ENCODE measurements at places on chromosomes 1 and 21.

GRCh38 chr1:35675773-35676172 is 34.4 kb upstream of the PSMB2 start:
- DNase-seq: no peak

DNA sequence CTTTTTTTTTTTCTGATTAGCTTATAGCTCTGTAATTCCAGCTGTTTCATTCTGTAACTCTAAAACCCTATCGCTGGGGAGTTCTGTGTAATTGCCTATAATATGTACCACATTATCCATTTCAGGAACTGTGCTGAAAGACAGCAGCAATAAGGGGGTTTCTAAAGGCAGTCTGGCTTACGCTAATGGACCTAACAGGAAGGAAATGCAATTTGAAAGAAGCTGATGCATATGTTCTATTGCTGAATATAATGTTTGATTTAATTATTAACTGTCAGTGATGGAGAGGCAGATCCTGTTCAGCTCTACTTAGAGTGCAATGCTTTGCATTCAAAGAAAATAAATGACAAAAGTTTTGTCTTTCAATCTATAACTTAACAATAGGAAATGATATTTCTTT is 209.4 kb upstream of the SNX7 start:
- DNase-seq: no peak

- DNase-seq: no peak
Measured at GRCh38 chr1:87154384-87154783, 174.3 kb upstream of the LMO4 start.

DNA sequence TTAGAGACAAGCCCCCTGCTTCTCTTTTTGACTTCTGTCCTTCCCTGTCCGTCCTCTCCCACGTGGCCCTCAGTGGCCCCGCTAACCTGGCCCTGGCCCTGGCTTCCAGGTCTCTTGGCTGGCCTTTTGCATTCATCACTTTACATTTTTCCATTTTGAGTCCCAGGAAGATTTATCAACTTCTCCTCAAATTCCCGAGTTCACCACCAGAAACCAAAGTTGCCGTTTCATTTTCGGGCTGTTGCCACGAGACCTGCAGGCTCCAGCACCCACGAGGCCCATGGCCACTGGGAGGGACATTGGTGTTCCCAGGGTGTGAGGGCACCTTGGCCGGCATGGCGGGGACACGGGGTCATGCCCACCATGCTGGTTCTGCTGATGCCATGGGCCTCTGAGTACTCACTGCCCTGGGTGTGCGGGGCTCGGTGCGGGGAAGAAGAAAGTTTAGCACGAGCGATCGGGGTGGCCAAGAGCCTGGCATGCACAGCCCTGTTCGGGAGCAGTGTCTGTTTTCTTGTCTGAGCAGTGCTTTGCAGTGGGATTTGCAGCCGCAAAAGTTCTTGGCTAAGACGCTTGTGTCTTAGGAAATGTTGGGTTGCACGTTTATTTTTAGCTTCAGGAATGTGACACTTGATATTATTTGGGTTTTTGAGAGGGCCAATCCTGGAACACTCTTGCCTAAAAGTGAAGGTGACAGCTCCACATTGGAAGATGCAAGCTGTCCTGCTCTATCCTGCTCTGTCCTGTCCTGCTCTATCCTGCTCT is 40.4 kb upstream of the ADARB1 start:
- DNase-seq: no peak

DNA sequence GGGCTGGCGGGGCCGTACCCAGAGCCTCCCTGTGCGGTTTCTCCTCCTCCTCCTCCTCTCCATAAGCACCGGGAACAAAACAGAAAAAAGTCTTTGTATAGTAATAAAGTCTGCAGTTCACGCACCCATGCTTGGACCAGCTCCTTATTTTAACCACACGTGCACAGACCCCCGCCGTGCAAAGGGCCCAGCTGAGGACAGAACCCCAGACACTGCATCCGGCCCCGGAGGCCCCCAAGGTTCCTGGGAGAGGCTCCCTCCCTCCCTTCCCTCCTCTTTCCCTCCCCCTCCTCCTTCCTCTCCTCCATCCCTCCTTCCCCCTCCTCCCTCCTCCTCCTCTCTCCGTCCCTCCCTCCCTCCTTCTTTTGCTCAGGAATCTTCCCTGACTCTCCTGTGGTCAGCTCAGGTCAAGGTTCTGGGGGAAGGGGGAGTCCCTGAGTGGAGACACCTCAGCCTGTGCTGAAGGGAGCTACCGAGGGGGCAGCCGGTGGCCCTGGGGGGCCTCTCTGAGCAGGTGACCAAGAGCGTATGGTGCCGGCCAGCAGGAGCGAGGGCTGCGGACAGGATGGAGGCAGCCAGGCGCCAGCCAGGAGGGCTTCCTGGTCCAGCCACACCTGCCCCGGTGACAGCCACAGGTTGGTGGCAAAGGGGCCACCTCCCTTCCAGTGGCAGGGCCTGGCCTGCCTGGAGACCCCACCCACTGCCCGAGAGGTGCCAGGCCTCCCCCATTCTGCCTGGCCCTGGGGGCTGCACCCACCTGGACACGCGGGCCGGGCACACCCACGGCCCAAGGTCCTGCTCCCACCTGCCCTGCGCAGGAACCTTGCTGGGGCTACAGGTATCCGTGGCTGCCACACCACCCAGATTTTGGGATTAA is 3.2 kb upstream of the TTLL10 start:
- no peak for DNase-seq

GRCh38 chr1:93997756-93998155 is 88.5 kb upstream of the GCLM start:
- DNase-seq: no peak

DNA sequence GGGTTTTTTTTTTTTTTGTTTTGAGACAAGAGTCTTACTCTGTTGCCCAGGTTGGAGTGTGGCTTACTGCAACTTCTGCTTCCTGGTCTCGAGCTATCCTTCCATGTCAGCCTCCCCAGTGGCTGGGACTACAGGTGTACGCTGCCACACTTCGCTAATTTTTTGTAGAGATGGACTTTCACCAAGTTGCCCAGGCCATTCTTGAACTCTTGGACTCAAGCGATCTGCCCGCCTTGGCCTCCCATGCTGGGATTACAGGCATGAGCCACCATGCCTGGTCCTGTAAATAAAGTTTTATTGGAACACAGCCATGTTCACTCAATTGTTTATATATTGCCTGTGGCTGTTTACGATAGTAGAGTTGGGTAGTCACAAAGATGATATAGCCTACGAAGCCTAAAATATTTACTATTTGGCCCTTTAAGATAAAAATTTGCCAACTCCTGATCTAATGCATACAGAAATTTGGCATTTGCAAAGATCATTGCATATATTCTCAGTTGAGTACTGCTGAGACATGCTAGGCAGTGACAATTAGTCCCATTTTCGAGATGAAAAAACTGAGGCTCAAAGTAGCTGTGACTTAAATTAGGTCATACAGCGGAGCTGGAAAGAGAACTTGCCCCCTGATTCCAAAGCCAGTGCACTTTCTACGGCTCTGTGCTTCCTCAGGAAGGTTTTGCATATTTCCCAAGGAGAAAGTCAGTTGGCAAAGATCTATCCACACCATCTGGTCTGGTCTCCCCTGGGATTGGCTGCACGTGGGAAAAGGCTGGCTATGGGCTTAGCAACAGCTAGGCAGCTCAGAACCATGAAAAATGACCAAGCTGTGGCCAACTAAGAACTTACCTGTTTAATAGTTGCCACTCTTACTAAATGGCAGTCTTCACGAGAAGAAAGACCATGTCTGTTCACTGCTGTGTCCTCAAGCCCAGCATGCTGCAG is 19.4 kb downstream of the MECR start:
- DNase-seq: no peak

GRCh38 chr1:200257235-200257634 is 152.6 kb downstream of the ZNF281 start:
- DNase-seq: no peak

DNA sequence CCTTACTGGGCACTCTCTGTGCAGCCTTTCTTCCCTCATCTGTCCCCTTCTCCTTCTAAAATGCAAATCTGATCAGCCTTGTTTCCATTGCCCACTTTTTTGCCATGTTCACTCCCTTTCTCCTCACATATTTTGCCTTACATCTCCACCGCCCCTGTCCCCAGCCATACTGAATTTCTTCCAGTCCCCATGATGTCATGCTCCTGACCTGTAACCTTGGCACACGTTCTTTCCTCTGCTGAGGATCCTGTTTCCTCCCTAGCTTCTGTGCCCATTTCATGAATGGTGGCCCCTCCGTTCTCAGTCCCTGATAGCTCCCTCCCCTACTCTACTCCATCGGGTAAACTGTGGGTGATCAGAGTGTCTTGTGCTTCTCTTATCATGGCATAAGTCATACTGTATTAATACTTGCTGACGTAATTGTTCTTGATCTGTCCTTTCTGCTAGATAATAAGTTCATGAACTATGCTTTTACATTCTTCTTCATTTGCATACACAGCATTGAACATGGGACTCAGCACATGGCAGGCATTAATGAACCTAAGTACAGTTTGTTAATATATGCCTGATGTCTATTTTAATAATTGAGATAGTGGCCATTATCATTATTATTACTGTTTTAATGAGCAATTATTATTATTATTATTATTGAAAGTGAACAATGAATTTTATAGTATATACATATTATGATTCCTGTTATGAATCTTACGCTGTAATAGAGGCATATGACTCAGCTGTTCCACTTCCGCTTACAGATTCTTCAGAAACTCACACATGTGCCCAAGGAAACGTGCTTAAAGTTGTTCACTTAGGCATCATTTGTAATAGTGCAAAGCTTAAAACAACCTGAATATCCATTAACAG is 28.5 kb downstream of the MAP3K21 start:
- DNase-seq: no peak

DNA sequence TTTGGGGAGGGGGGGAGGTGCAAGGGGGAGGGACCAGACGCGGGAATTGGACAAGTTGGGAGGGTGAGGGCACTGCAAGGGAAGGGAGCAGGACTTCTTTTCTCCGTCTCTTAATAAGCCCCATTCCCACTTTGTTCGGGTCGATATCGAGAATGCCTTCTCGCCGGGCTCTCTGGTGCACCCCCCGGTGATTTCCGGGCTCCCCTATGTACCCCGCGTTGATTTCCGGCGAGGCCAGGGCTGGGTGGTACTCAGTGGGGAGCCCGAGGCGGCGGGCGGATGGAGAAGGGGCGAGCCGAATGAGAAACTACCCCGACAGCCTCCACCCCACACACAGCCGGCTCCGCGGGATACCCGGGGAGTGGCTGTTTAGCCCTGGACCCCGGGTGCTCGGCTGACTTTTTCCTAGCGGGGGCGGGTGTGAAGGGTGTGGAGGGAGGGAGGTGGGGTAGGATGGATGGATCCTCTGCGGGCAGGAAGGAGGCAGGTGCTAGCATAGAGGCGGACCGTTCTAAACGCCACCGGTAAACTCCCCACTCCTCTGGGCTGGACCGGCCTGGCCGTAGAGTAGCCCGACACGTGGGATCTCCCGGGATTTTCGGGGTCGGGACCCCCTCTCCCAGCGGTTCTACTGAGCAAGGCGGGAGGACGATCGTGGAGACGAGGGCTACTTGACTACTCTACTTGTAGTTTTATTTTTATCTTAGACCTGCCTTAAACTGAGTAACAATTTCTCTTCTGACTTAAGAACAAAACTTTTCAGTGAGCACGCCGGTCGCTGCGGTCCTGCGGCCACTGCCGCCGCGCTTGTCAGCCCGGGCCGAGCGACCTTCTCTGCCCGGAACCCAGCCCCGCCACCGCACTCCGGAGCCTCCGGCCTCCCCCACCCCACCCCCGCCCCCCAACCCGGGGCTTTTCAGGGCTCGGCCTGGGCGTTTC is 1.0 kb downstream of the RNF220 start:
- no peak for DNase-seq

DNA sequence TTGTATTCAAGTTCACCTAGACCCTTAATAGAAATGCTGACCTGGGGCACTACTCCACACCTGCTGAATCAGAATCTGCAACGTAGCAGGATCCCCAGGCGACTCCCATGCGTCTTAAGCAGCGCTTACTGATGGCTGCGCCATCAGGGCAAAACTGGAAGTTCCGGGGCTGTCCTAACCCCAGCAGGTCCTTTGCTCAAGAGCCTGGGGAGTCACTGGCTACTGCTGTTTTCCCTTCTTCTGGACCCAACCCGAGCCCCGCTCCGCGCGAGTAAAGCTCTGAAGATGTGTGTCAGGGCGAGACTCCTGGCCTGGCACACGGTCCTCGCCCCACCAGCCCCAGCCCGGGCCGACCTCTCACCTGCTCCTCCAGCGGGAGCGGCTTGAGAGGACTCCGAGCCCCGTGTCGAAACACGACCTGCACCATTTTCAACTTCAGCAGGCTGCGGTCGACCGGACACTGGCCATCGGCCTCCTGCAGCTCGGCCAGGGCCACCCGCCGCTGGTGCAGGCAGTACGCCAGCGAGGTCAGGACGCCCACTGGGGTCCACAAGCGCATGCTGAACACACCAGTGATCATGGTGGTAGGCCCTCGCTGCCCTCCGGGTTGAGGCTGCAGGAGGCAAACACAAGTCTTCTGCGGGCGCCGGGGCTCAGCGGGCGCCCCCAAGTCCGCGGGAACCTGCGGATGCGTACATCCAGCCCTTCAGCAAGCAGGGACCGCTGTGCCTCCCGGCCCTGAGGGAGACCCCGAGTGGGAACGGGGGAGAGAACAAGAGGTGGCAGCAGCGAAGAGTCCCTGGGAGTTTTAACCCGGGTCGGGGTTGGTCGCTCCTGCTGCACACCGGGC is 630 bp downstream of the ACP6 start:
- peak; percentile 18 for DNase-seq

DNA sequence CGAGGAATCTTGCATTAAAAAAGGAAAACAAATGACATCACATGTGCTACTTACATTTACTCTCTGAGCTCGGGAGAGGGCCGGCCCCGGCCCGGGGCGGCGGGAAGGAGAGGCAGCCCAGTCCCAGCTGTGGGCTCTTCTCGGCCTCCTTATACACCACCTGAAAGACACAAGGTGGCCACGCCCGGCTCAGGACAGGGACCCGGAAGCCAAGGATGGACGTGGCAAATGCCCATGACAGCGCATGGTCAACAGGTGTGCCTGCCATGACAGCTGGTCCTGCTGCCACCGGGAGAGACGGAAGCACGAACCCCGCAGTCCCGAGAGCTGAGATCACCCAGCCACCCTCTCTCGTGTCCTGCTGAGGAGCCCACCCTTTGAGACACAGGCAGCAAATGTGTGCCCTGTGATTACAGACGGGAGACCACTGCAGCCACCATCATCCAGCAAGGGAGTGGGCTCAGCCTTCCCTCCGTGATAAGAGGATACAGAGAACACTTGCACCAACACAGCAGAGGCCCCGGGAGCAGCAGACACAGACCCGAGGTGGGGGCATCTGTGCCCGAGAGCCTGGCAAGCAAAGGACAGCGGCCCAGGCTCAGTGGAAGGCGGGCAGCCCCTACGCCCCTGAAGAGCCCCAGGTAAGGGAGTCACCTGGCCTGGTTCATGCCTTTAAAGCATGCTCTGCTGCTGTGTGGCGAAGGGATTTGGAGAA is 8.7 kb downstream of the TPRG1L start:
- no peak for DNase-seq

DNA sequence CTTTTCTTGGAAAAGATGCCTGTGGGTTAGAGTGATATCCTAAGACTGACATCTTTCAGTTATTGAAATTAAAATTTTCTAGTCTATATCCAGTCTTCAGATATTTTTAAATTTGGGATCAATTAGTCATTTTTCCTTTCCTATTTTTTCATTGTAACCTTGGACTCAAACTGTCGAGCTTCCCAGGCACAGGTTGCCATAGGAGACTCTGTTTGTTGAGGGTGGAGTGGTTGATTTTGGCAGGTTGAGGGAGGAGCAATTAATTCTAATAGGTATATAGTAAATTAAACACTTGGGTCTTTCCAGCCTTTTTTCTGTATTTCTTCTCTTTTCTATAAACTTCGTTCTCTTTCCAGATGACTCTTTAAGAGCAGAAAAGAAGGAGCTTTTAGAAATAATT is 326.8 kb downstream of the ASTN1 start:
- no peak for DNase-seq

GRCh38 chr1:205387845-205388244 is 31.1 kb upstream of the KLHDC8A start:
- no peak for DNase-seq
